T-helper 22 cell (primary cell): ENCODE measurements at places on chromosomes 16 and 17.

DNA sequence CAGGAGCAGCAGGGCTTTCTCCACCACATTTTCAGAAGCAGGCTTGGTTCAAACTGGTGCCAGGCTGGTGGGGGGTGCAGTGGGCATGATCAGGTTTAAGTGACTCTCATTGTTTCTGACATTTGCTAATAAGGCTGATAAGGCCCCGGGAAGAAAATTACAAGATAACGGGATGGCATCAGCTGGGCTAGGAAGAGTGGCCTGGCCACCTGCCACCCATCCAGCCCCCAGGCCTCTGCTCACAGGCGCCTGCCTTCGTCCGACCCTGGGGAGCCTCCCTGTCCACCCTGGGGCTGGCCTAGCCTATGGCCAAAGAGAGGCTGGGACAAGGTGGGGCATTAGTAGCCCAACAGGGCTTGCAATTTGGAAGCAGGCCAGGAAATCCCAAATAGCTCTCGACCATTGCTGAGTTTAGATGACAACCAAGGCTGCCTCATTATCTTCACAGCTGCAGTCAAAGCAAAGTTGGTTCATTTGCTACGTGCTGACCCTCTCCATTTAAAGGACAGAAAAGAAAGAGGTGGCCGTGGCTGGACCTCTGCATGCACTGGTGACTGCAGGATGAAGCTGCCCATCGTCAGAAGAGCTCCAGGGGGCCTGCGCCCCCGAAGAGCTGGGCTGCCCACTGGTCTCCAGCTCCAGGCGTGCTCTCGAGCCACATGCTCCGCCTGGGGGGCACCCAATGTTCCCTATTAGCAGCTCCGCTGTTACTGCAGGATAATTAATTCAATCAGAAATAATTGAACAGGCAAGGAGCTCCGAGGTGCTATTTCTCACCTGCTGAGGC is 44.9 kb downstream of the PEMT start:
- no peak for DNase-seq

GRCh38 chr16:54102888-54103866 is 183.4 kb downstream of the IRX3 start:
- no peak for DNase-seq

DNA sequence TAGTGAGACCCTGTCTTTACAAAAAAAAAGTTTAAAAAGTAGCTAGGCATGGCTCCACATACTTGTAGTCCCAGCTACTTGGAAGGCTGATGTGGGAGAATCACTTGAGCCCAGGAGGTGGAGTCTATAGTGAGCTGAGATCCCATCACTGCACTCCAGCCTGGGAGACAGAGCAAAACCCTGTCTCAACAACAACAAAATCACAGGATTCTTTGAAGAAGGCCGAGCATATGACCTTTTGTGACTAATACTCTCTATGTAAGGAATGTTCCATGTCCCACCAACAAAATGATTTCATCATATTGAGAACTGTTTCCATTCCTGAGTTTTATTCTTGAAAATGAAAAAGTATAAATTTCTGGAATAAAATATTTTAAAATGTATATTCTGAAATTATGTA is 58.9 kb upstream of the EFCAB3 start:
- no peak for DNase-seq

- no peak for DNase-seq
Observed at GRCh38 chr17:59267776-59268175, 47.5 kb downstream of the GDPD1 start.

DNA sequence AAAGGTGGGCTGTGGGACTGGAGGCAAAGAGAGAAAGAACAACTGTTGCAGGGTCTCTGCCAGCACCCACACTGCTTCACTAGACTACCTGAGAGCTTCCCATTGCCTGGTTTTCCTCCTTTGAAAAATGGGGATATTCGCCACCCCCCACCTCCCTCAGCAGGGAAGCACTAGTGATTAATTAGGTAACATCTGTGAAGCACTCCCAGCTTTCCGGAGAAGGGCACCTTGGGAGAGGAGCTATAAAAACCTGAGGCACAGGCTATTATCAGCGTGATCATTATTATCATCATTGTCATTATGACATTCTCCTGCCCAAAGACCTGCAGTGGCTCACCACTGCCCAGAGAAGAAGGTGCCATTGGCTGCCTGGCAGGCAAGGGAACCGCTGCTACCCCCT is 83.5 kb downstream of the XYLT1 start:
- no peak for DNase-seq

GRCh38 chr16:65068151-65068740 is 53.6 kb downstream of the CDH11 start:
- no peak for DNase-seq

DNA sequence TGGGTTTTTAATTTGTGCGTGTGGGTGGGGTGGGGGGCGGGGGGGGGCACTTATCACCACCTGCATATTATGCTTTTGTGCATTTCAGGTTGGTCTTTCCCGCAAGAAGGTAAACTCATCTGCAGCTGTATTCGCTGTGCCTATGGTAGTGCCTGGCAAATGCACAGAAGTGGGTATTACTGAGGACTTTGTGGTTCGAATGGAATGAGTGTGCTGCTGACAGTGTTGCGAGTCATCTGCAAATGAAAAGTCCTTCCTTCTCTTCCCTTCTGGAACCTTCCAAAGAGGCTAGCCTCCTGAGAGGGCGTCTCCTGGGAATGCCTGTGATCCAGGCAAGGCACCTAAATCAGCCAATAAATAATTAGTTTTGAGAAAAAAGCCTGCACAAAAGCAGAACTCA is 532.9 kb downstream of the MAF start:
- no peak for DNase-seq

- DNase-seq = no peak
Observed at GRCh38 chr17:46180892-46181274, 12.3 kb downstream of the KANSL1 start.

DNA sequence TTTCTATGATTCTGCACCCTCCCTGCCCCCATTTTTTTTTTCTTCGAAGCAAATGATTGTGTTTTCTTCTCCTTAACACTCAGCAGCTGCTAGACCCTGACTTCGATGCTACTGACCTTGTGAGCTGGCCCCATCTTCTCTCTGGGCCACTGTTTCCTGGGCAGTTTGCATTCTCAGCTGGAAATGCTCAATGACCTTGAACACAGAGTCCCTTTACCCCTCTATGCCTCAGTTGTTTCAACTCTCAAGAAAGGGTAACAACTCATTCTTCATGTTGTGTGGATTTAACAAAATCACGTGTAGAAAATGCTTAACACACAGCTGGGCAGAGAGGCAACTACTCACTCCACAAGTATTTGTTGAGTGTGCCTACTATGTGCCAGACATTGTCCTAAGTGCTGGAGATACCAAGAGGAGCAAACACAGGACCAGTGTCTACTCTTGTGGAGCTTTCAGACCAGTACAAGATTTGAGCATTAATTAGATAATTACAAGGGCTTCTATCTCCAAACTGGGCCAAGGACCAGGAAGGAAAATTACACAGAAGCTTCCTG is 66.2 kb downstream of the IQCK start:
- no peak for DNase-seq

- DNase-seq = no peak
Observed at GRCh38 chr17:37671028-37671823, 28.0 kb upstream of the DDX52 start.

DNA sequence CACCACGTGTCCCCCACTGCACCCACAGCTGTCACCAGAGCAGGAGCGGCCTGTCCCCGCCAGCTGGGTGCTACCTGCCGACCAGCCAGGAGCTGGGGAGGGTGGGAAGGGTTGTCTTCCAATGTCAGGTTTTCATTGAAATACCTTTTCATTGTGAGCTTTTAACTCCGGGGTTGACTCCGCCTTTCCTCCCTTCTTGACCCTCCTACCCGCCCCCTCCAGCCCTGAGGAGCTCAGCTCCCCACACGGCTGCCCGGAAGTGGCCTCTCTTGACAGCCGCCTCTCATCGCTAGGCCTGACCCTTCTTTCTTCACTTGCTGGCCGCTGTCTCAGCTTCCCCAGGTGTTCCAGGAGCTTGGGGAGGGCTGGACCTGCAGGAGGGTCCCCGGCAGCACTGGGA is 21.2 kb upstream of the GNG13 start:
- DNase-seq = no peak

DNA sequence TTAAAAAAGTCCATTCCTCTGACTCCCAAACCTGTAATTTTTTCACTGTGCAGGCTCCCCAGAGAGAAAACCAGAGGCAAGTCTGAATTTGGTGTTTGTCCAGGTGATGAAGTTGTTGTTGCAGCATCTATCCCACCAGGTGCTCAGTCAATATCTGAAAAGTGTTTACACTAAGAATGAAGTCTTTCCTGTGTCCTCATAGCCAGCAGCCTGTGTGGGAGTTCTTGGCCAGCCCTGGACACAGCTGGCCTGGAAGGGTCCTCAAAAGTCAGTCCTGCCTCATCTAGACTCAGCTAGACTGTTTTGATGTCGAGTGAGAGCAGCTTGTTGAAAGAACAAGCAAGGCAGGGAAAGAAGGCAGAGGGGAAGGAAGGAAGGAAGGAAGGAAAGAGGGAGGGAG is 3.3 kb upstream of the PMP22 start:
- DNase-seq = no peak

DNA sequence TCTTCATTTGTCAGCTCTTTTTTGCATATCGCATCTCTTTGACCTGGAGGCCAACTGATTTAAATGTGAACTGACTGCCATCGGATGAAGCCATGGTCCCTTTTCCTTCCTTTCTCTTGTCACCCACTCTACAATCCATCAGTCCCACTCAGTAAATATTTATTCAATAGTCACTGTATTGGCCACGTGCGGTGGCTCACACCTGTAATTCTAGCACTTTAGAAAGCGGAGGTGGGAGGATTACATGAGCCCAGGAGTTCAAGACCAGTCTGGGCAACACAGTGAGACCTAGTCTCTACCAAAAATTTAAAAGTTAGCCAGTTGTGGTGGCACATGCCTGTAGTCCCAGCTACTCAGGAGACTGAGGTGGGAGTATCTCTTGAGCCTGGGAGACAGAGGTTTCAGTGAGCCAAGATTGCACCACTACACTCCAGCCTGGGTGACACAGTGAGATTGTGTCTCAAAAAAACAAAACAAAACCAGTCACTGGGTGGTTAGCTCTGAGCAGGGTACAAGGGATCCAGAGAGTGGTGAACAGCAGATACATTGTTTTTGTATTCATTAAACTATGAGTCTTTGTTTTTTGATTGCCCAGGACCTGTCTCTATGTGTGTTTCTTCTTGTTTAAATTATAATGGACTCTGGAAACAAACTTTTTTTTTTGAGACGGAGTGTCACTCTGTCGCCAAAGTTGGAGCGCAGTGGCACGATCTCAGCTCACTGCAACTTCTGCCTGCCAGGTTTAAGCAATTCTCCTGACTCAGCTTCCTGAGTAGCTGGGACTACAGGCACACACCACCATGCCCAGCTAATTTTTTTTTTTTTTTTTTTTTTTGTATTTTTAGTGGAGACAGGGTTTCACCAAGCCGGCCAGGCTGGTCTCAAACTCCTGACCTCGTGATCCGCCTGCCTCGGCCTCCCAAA is 6.9 kb downstream of the PHAF1 start:
- DNase-seq = no peak

DNA sequence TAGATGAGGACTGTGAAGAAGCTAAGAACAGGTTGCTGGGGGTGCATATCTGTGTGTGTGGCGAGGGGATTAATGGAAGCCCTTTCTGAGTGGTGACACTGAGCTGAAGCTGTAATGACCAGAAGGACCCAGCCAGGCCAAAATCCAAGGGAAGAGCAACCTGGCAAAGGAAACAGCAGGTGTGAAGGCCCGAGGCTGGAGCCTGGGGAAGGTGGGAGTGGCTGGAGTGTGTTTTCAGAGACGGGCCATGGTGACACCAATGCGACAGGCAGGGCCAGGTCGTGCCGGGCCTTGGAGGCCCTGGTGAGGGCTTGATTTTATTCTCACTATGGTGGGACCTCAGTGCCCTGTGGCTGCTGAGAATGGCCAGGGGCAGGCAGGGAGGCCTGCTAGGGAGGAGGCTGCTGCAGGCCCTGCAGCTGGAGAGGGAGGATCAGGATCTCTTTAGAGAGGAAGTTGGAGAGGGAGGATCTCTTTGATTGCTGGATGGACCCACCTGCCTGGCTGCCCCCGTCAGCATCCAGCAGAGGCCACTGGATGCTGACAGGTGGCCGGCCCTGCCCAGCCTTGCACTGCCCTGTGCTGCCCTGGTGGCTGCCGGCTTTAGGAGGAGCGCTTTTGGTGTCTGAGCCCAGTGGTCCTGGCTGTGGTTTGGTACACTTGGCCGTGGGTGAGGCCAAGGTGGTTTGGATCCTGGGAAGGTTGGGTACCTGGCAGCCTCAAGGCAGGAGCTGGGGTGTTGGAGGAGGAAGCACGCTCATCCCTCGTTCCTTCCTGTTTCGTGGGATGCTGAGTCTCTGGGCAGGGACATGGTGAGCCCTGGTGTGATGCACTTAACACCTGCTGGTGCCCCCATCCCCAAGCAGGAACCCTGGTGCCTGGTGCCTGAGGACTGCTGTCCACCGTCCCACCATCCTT is 188.3 kb downstream of the SEC14L1 start:
- DNase-seq = no peak

- no peak for DNase-seq
Observed at GRCh38 chr17:61634942-61635538, 44.0 kb upstream of the NACA2 start.
